ENCODE measurements at places on chromosomes 1 and 21.

DNA sequence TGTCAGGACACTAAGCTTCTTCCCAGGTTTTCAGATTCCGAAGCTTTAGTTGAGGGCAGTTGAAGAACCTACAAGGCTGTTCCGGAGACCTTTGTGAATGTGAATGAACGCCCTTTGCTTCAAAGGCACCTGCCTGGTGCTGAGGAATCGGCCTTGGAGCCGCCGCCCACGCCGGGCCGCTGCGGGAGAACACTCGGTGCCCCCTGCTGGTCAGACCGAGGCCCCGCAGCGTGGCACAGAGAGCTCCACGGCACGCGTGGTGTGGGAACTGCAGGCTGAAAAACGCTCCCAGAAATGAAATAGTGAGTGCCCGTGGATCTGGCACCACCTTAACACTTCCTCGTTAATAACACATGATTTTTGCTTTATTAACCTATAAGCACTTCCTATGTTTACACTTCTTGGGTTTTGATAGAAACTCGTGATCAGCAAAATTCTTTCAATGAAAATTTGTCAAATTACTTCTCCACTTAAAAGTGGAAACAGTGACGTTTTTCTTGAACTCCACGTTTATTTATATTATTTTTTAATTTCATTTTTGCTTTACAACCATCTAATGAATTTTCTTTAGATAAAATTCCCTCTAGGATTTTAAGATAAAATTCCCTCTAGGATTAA is 460.6 kb downstream of the DSCAM start:
- peak; percentile 32 for DNase-seq
- no peak overlapping the region for H3K27ac ChIP-seq
- no peaks in the 10 kb centered on the region for H3K36me3 ChIP-seq
- H3K27me3 ChIP-seq: no peaks in the 10 kb centered on the region
- H3K4me3 ChIP-seq: no peak overlapping the region

DNA sequence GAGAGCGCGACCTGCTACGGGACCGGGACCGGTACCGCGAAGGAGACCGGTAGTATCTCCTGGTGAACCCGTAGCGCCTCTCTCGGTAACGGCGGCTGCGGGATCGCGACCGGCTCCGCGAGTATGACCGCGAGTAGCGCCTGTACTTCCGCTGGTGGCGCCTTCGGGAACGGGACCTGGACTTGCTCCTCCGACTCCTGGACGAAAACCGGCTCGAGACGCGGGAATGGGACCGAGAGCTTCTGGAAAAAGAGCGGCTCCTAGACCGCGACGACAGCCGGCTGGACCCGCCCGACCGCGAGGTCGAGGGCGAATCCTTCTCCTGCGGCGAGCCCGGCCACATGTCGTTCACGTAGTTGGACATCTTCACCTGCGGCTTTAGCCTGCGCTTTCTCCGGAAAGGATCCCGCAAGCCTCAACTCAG is 642 bp downstream of the RSRP1 start:
- DNase-seq: peak; percentile 30
- peaks cover 56% of the 10 kb centered on the region for H3K36me3 ChIP-seq
- peak overlapping the region; percentile 99 for H3K27ac ChIP-seq

DNA sequence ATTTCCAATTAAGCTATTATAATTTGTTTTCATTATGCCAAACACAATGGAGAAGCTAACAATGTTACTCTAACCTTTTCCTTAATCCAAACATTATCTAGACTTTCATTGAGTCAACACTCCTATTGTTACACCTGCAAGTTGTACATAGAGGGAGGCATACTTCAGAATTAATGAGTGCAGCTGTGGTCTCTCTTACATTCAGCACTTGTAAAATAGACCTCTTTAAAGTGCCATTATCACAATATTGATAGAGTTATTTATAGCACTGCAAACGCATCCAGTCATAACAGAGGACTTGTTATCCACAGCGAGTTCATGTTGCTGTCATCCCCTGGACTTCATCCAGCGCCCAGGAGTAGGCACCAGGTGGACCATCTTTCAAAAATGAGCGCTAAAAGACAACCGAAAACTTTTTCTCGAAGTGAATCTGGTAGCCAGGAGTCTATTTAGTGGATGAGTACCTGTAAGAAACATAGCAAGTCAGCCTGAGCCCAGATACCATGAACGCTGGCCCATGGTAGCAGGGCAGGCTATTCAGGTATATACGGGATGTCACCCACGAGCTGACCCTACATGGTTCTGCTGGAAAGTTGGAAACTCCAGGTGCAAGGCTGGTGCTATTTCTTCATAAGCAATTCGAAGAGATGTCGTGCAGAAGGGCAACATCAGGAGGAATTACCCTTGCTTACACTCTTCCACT is 70.6 kb upstream of the NFIA start:
- no peak overlapping the region for H3K27ac ChIP-seq
- peaks cover 7% of the 10 kb centered on the region for H3K27me3 ChIP-seq
- no peaks in the 10 kb centered on the region for H3K4me1 ChIP-seq
- no peak for DNase-seq
- H3K36me3 ChIP-seq: no peaks in the 10 kb centered on the region
- no peak overlapping the region for H3K4me3 ChIP-seq

DNA sequence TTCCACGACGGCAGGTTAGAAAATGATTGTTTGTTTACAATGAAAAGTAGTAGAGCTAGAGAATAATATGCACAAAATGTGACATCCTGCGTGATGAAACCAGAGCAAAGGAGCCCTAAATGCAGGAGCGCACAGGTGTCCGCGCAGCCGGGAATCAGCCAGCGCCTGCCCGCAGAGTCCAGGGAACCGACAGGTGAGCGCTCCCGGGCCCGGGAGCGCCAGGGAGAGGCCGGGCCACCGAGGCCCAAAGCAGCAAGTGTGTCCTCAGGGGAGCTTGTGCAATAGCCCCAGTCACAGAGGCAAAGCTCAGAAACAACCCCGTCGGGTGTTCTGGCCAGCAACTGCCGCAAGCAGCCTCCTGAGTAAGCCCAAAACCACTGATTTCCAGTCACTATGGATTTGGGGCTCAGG is 789 bp upstream of the GALE start:
- peaks cover 10% of the 10 kb centered on the region for H3K36me3 ChIP-seq
- peak overlapping the region; percentile 65 for H3K27ac ChIP-seq
- no peak for DNase-seq
- no peaks in the 10 kb centered on the region for H3K27me3 ChIP-seq
- H3K4me3 ChIP-seq: peak overlapping the region; percentile 97

- DNase-seq: no peak
- no peak overlapping the region for H3K4me3 ChIP-seq
- H3K27me3 ChIP-seq: no peaks in the 10 kb centered on the region
- H3K27ac ChIP-seq: no peak overlapping the region
- no peaks in the 10 kb centered on the region for H3K36me3 ChIP-seq
Observed at GRCh38 chr1:31122101-31122735, 56.7 kb upstream of the PUM1 start.

DNA sequence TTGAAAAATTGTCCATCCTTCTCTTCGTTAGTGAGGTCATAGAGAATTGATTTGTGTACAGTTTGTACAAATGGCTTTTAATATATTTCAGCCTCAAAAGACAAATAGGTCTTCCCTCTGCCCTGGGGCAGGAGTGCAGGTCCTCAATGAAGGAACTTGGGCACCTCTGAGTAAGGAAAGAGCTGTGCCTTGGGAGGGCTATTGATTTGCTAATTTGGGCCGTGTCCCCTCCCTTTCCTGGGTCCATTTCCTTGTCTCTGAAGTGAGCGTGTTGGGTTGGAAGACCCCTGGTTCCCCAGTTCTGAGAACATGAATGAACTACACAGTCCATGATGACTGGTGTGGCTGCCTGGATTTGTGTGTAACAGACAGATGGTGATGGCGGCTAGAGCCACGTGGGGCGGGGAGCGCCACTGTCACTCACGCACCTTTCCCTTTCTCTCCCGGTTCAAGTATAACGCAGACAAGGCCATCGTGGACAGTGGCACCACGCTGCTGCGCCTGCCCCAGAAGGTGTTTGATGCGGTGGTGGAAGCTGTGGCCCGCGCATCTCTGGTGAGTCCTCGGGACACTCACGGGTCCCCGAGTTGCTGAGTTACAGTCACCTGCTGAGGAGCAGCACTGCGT is 71.0 kb upstream of the FAM3B start:
- no peak overlapping the region for H3K27ac ChIP-seq
- DNase-seq: no peak
- H3K4me3 ChIP-seq: no peak overlapping the region
- no peaks in the 10 kb centered on the region for H3K36me3 ChIP-seq

DNA sequence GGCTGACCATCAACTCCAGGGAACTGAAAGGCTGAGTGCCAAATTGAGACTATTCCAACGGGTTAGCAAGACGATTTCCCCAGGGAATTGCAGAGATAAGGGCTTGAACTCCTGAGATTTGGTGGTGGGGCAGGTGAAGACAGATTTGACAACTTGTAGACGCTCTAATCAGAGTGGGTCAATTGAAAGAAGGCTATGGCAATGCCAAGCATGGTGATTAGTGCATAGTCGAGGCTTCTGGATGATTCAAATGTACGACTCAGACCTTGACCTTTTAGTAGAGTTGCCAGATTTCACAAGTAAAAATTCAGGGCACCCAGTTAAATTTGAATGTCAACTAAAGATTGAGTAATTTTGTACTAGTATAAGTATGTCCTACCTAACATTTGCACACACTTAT is 302.1 kb upstream of the SPAG17 start:
- H3K27me3 ChIP-seq: no peaks in the 10 kb centered on the region
- H3K36me3 ChIP-seq: no peaks in the 10 kb centered on the region
- no peaks in the 10 kb centered on the region for H3K4me1 ChIP-seq
- no peak overlapping the region for H3K4me3 ChIP-seq
- DNase-seq: no peak

- peaks cover 3% of the 10 kb centered on the region for H3K27me3 ChIP-seq
- H3K4me3 ChIP-seq: no peak overlapping the region
- H3K4me1 ChIP-seq: peaks cover 8% of the 10 kb centered on the region
- H3K27ac ChIP-seq: no peak overlapping the region
- no peaks in the 10 kb centered on the region for H3K36me3 ChIP-seq
Observed at GRCh38 chr1:40625076-40625475, 40.4 kb downstream of the RIMS3 start.

DNA sequence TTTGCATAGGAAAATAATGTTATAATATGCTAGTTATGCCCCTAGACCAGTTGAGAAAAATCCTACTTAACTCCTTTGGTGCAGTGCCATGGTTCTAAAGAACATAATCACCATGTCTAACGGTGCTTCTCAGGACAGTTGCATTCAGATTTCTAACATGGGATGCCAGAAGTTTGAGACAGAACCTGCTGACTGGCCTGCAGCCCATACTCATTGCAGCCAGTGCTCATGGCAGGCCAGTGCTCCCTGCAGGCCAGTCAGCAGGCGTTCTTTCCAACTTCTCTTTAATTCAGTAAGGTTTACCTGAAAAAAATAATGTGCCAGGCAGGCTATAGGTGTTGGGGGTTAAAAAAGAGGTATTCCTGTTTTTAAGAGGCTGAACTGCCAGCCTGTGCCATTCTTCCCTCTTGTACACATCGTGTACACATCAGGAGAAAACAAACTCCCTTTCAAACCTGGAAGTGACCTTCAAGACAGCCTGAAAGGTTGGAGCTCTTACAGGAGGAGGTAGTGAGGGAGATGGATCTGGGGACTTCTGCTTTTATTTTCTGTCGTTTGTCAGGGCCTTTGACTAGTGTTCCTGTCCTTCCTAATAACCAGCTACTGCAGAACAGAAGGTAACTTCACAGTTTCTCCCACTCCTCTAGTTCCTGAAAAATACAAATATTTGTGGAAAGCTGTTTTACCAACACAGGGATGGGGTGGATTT is 146.0 kb upstream of the MAGI3 start:
- peaks cover 8% of the 10 kb centered on the region for H3K27me3 ChIP-seq
- H3K4me1 ChIP-seq: no peaks in the 10 kb centered on the region
- no peak overlapping the region for H3K4me3 ChIP-seq
- DNase-seq: no peak

DNA sequence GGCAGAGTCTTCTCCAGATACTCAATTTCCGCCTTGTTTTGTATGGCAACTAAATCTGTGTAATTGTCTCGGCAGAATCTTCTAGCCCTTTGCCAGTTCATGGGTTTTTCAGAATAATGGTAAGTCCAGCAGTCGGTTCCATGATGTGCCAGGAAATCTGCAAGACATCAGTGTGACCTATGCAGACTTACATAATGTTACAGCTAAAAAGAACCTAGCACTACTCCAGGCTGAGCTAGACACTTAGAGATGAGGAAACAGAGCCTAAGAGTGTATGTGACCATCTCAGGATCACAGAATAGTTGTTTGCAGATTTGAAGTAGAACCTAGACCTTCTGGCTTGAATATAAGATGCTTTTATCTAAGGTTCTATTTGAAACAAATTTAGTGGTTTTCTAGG is 2.8 kb downstream of the SELL start:
- no peak for DNase-seq
- H3K4me1 ChIP-seq: peaks cover 53% of the 10 kb centered on the region
- H3K4me3 ChIP-seq: peak overlapping the region; percentile 98
- peaks cover 56% of the 10 kb centered on the region for H3K36me3 ChIP-seq
- peaks cover 4% of the 10 kb centered on the region for H3K27me3 ChIP-seq

- no peaks in the 10 kb centered on the region for H3K36me3 ChIP-seq
- H3K4me1 ChIP-seq: no peaks in the 10 kb centered on the region
- no peaks in the 10 kb centered on the region for H3K27me3 ChIP-seq
- no peak for DNase-seq
Observed at GRCh38 chr1:179166663-179167417, 62.6 kb downstream of the ABL2 start.

- no peak for DNase-seq
- H3K27ac ChIP-seq: no peak overlapping the region
- no peaks in the 10 kb centered on the region for H3K36me3 ChIP-seq
Observed at GRCh38 chr1:22782406-22782805, 71.8 kb downstream of the EPHB2 start.

DNA sequence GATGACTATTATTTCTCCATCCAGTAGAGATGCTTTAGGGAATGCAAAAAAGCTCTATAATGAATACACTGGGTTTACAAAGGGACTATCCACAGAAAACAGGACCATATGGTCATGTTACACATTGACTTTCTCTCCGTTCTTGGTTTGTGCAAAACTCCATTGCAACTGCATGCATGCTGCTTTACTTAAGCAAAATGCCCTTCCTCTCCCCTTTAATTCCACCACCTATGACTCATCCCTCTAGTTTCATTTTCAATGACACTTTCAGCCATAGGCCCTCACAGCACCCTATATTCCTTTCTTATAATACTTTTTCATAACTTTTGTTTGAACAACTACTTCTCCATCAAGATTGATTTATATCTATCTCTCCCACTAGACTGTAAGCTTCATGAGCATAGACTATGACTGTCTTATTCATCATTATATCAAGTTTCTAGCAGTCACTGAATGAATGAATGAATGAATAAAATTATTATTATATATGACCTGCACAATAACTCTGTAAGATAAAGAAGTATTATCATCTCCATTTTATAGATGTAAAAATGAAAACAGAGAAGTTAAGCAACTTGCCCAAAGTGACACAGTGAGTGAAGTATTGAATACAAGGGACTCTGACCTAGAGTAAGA is 248.9 kb downstream of the PLPP3 start:
- no peaks in the 10 kb centered on the region for H3K36me3 ChIP-seq
- no peak overlapping the region for H3K4me3 ChIP-seq
- H3K27me3 ChIP-seq: no peaks in the 10 kb centered on the region
- H3K27ac ChIP-seq: no peak overlapping the region
- H3K4me1 ChIP-seq: peaks cover 7% of the 10 kb centered on the region

DNA sequence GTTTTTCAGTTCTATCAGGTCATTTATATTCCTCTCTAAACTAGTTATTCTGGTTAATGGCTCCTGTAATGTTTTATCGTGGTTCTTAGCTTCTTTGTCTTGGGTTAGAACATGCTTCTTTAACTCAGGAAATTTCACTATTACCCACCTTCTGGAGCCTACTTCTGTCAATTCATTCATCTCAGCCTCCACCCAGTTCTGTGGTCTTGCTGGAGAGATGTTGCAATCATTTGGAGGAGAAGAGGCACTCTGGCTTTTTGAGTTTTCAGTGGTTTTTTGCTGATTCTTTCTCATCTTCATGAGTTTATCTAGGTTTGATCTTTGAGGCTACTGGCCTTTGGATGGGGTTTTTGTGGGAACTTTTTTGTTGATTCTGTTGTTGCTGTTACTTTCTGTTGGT is 213.0 kb downstream of the BRINP2 start:
- DNase-seq: no peak
- H3K27me3 ChIP-seq: no peaks in the 10 kb centered on the region
- no peaks in the 10 kb centered on the region for H3K36me3 ChIP-seq
- H3K4me1 ChIP-seq: no peaks in the 10 kb centered on the region
